ENCODE measurements at places on chromosomes 5 and 9. TPM values are rescaled to one million over a fixed set of nuclear protein-coding genes. Genes with fewer than 3 reads are reported as not detected.
A peak's percentile ranks its signal among the peaks of the same experiment; 100 is the strongest.

- DNase-seq, result no peak
Measured at GRCh38 chr5:169423580-169424278, 122.8 kb upstream of the SLIT3 start.

GRCh38 chr9:18154661-18155060, 319.3 kb upstream of the ADAMTSL1 start:
- no peak for DNase-seq

GRCh38 chr9:99092643-99093491, 12.0 kb upstream of the TGFBR1 start:
- DNase-seq, result peak; percentile 30

- no peak for DNase-seq
Measured at GRCh38 chr5:173391031-173391430, 62.8 kb upstream of the STC2 start.

GRCh38 chr5:39440958-39441624, 16.3 kb upstream of the DAB2 start:
- DNase-seq, result no peak

DNA sequence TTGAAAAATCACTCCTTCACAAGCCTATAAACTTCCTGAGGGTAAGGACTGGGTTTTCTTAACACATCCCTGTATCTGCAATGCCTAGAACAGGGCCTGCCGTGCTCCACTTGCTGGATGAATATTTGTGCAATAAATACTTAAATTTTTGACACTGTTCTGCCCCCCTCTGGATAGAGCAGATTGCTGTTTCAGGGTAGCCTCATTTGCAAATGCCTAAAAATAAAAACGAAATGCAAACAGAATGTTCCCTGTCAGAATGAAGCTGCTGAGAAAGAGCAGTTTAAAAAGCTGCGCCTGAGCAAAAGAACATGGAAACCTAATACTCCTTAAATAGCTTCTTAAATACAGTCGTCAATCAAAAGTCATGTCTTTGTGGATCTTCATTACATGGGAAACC, 385.3 kb downstream of the PRELID2 start:
- DNase-seq, result no peak

GRCh38 chr9:91199739-91200497, 161.8 kb downstream of the AUH start:
- no peak for DNase-seq

The ARRDC3 gene
- 273 TPM for total RNA-seq

The DROSHA gene
- total RNA-seq, result 28.8 TPM

The AHRR gene
- total RNA-seq, result 0.63 TPM

GRCh38 chr5:96509316-96509715, 76.3 kb upstream of the PCSK1 start:
- DNase-seq, result no peak

The TMEM252 gene
- total RNA-seq, result not detected

DNA sequence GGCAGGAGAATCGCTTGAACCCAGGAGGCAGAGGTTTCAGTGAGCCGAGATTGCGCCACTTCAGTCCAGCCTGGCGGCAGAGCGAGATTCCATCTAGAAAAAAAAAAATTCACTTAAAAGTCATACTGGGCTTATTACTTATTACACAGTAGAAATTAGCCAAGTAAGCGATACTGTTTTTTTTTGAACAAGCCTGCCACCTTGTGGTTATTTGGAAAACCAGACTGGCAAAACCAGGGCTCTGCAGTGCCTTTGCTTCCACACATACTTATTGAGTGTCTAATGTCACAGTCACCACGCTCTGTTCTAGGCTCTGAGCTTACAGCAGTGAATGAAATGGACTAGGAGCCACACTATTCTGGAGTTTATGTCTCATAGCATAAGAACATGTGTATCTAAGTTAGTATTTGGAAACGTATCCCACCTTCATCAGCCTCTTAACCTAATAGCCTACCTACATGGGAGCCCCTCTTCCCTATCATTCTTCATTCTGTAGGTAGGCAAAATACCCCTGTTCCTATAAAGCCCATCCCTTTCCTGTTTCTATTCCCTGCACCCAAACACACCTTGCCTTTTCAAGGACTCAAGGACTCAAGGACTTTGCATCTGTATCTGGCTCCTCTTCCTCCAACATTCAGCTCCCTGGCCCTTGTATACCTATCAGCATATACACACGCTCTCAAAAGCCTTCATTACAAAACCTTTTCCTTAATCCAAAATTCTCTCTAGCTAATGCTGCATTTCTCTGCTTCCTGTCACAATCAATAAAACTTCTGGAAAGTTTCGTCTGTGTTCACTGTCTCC, 13.9 kb upstream of the BASP1 start:
- no peak for DNase-seq

DNA sequence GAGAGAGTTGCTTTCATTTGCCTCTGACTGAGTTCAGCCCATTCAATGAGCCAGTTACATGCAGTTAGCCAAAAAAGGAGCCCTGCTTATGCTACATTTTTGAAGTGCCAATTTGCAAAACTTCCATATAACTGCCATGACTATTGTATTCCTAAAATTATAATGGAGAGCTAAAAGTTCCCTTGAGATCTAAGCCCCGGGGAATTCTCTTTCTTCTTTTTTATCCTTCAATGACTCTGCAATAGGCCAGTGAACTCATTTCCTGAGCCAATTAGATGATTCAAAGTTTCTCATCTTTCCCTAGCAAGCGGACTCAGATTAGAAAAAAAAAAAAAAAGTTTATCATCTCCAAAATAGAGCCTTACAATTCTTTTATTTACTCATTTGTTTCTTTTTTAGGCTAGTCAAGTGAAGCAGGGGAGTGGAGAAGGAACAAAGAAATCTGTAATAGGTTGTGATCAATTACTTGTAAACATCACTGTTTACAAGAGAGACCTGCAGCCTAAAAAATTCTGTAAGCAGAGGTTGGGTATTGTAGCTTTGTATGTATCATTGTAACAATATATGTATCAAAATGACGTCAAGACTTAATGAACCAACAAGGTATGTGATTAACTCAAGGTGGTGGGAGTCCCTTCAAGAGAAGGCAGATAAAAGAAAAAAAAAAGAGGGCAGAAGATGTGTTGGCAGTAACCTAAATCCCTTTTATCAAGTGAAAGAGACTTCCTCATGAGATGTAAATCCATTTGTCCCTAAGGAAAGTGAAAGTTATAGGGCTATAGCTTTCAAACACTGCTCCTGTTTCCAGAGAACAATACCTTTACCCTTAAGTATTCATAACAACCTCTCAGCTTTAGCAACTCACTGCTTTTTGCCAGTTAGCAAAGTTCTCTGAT, 48.7 kb upstream of the HOMER1 start:
- no peak for DNase-seq

The BARHL1 gene
- total RNA-seq, result not detected

GRCh38 chr9:129414377-129414992, 206.4 kb downstream of the C9orf50 start:
- peak; percentile 89 for DNase-seq

The PCDHA8 gene
- total RNA-seq, result not detected

DNA sequence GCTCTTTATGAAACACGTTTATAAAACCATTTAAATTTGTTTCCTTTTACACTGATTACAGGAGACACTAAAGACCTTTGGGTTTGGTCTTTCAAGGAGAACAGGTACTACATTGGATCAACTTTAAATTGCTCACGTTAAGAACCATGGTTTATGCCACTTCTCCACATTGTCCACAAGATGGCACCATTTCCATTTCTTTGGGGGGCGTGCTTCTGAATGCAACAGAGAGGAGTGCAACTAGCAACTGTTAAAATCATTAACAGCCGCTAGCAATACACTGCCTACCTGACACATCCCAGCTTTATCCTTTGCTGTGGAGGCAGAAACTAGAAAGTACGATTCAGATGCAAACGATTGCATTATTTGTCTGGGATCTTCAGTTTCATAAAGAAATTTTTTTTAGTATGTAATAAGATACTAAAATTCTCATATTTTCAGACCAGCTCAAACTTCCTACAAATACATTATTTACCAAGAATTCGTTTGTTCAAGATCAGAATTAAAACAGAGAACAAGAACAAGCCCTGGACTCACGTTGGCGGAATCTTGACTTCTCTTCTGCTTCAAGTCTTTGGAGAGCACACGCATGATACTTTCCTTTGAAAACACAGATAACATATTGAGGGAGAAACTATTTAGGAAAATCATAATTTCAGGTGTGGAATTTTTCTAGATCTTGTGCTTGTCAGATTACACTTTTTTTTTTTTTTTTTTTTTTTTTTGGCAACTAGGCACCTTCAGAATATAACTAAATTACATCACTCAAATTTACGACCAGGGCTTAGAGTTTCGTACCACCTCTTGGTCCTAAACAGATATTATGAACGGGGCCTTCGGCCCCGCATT, 702 bp downstream of the CDC20B start:
- peak; percentile 24 for DNase-seq

- no peak for DNase-seq
Measured at GRCh38 chr9:130268521-130269211, 3.1 kb downstream of the HMCN2 start.

The RANBP6 gene
- total RNA-seq, result 36.7 TPM

DNA sequence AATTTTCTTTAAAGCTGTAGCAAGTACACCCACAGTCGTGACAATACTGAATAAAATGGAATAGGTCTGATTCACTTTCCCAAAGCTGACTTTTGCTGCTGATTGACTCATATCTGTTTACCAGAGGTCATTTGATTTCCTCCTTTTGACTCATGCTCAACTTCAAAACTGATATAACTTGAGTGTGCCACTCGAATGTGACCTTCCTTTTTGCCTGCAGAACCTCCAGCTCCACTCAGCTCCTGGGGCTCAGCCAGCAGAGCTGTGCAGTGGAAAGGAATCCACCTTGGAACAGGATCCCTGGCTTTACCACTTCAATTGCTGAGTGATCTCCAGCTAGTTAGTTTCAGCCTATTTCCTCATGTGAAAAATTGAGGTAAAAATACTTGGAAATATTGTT, 84.1 kb downstream of the FEM1C start:
- no peak for DNase-seq

DNA sequence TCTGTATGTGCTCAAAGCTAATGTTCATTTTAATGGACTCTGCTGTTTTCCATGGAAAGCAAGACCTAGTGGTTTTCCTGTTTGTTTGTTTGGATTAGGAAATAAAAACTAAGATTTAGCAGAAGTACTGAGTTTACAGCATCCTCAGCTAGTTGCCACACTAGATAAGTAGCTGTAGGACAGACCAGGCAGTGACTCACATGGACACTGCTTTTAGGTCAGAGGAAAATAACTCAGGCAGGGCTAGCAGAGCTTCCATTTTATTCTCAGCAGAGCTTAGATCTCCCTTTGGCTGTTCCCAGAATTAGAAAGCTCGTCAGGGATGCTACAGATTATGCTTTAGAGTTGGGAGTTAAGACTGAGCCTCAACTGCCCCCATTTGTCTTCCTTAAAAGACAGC, 204.4 kb downstream of the SH3GL2 start:
- no peak for DNase-seq

DNA sequence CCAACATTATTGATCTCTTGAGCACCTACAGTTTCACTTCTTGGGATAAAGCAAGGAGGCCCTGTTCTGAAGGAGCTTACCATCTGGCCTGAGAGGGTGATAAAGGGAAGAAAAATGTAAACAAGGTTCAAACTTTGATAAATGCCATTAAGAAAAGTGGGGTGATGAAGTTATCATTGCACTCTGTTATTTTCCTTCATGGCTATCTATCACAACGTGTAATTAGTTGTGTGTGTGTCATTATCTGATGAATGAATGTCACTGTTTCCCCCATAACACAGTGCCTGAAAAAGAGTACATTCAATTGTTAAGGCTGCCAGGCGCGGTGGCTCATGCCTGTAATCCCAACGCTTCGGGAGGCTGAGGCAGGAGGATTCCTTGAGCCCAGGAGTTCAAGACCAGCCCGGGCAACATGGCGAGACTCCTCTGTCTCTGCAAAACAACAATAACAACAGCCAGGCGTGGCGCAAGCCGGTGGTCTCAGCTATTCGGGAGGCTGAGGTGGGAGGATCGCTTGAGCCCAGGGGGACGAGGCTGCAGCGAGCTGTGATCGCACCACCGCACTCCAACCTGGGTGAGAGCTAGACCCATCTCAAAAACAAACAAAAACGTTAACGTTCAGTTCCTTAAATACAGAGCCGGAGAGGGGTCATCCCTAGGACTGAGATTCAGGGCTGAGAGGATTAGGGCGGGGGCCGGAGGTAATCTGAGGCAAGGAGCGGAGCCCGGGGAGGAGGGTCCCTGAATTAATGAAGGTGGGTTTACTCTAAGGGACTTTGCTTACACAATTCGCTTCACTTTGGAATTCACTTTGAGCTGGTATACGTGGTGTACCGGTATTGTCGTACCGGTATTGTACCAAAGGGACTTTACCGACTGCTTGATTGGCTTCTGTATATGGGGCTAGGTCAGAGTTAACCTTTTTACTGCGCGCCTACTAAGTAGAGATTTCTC, 917 bp downstream of the NHP2 start:
- DNase-seq, result no peak

DNA sequence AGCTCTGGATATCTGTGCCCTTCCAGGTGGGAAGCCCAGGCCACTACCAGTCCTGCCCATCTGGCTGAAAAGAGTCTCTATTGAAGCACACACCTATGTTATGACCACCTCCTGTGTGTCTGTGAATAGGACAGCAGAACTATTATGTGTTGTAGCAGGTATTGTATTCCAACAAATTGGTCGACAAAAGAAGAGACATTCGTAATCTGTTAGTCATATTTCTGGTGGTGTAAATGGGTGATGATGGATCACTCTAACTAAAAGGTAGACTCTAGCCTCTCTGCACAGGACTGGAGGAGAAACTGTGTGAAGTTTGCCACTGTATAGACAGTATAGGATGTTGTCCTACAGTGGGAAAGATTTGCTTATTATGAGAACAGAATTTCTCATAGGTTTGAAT, 416.1 kb downstream of the TMEM38B start:
- DNase-seq, result no peak

The ORM1 gene
- not detected for total RNA-seq

DNA sequence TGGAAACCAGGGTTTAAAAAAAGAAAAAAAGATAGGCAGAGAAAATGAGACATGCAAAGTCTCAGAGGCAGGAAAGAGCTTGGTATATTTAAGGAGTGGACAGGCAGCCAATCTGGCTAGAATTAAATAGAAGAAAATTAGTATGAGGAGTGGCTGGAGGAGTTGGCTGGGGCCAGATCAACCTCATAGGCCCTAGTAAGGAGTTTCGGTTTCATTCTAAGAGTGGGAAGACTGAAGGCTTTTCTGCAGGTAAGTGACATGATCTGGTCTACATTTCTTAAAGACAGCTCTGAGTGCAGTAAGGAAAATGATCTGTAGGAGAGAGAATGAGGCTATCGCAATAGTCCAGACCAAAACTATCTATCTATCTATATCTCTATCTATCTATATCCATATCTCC, 27.5 kb downstream of the ADRB2 start:
- no peak for DNase-seq

DNA sequence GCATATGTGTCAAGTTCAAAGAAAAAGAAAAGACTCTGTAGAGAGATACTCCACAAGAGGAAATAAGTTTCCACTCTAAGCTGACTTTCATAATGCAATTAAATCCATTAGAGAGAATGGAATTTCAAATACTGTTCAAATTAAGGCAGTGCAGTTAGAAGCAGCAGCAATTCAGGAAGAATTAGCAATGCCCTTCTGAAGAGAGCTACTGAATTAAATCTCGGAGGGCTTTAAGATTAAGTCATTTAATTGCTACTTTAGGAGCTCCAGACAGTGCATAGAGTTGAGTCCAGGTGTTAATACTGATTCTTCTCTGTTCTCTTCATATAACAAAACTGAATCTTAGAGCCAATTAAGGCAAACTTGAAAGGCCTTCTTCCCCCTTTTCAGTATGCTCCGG, 8.5 kb downstream of the CDH12 start:
- DNase-seq, result no peak

The F12 gene
- 0.60 TPM for total RNA-seq

Measured in CD4-positive, alpha-beta T cell (primary cell).